ENCODE measurements at places on chromosomes 3 and 15.

- DNase-seq, result no peak
These were observed 47.1 kb downstream of the SCAP start for GRCh38 chr3:47428662-47429061.

DNA sequence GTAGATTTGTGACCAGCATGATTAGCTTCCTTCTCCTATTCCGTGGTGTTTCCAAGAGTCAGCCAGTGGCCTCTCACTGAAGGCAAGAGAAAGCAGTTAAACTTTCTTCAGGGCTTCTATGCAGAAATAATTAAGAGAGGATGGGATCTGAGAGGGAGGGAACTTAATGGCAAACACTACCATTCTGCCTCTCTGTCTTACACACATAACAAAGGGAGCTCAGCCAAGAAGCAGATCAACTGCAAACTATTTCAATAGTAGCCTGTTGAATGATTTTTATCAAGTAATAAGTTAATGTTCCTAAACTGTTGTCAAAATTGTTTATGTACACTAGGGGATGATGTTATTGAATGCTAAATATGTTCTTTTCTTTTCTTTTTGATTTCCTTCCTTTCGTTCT, 11.8 kb downstream of the OXSR1 start:
- peak; percentile 13 for DNase-seq

DNA sequence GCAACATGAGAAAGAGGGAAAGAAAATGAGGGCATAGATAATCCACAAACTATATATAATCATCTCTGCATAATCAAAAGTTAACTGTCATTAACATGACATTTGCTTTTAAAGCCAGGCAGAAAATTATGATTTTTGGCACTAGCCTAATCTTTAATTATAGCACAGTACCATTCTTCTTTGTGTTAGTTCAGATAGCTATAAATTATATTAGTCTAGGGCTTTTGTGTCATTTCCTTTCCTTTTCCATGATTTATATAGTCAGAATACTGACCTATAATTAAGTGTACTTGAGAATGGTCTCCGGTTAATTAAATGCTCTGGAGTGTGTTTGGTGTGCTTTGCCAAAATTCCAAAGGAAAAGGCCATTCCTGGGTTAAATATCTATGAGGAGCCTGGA, 441.9 kb upstream of the THRB start:
- no peak for DNase-seq

GRCh38 chr15:75452865-75453702, 1.6 kb upstream of the SIN3A start:
- no peak for DNase-seq

- DNase-seq, result no peak
These were observed 254.7 kb downstream of the EDEM1 start for GRCh38 chr3:5442106-5442785.

DNA sequence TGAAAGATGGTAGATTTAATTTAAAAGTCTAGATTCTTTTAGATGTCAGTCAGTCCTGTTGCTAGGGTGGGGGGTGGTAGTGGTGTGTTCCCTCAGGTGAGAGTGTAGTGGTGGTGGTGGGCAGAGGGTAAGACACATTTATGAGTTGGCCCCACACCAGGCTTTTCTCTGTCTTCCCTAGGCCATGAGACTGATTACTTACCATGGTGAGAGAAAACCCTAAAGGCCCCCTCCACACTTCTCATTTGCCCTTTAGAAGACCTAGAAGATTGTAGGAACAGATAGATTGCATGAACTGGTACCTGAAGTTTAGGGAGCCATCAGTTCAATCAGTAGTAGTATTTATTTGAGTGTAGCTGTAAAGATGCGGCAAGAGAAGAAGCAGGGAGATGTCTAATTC, 20.9 kb downstream of the FNDC3B start:
- DNase-seq, result no peak

- no peak for DNase-seq
These were observed 53.0 kb upstream of the GYG1 start for GRCh38 chr3:148938306-148938705.

DNA sequence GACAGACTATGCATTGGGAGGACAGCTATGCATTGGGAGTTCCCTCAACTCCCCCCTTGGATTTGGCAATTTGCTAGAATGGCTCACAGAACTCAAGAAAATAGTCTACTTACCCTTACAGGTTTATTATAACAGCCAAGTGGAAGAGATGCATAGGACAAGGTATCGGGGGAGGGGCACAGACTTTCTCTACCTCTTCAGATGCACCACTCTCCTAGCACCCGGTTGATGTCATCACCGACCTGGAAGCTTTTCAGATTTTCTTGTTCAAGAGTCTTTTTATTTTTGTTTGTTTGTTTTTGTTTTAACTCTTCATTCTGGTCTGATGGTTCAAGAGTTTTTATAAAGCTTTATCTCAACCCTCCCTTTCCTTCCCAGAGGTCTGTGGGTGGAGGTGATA, 20.7 kb upstream of the ADAMTS9 start:
- DNase-seq, result no peak

- peak; percentile 52 for DNase-seq
These were observed 27.5 kb upstream of the DENND4A start for GRCh38 chr15:65819563-65819960.

GRCh38 chr15:87871731-87872320, 384.7 kb downstream of the NTRK3 start:
- peak; percentile 43 for DNase-seq

GRCh38 chr3:42191443-42191747, 74.6 kb downstream of the CCK start:
- DNase-seq, result no peak

GRCh38 chr3:105526360-105527111, 159.8 kb downstream of the ALCAM start:
- peak; percentile 60 for DNase-seq

GRCh38 chr3:60932643-60933042, 318.6 kb downstream of the FHIT start:
- no peak for DNase-seq

DNA sequence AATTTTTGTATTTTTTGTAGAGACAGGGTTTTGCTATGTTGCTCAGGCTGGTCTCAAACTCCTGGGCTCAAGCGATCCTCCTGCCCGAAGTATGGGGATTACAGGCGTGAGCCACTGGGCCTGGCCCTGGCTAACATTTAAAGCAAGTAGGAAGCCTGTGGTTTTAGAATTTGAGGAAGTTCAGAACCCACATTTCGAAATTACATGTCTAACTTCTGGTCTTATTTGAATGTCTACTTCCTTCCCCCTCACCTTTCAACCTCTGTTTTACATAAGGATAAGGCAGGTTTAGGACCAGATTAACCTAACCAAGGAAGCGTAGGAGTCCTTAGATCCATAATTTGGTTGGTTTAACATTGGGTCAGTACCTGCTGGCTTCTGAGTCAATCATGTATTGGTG, 120.5 kb upstream of the PROK2 start:
- DNase-seq, result no peak

DNA sequence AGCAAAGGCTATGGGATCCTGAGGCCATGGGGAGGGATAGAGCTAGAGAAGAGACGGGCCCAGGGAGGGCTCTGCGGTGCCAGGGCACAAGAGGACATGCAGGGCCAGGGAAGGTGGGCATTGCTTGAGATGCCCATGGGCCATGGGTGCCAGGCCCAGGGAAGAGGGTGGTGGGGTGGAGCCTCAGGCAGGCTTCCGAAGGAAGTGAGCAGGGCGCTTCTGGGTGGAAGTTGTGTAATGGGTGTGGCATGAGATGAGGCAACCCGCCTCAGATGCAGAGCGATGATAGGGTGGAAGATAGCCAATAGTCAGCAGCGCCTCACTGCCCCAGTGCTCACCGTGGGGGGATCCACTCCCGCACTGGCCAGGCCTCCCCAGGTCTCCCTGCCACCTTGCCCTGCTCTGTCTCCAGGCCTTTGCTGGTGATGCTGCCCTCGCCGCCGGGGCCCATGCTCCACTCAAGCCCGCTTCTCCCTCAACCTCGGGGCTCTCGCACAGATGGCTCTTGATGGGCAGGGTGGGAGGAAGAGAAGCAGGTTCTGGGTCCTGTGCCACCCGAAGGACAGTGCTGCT, 51.4 kb downstream of the DNAJB8 start:
- DNase-seq, result no peak

GRCh38 chr3:111072031-111072921, 660 bp downstream of the NECTIN3 start:
- peak; percentile 25 for DNase-seq

DNA sequence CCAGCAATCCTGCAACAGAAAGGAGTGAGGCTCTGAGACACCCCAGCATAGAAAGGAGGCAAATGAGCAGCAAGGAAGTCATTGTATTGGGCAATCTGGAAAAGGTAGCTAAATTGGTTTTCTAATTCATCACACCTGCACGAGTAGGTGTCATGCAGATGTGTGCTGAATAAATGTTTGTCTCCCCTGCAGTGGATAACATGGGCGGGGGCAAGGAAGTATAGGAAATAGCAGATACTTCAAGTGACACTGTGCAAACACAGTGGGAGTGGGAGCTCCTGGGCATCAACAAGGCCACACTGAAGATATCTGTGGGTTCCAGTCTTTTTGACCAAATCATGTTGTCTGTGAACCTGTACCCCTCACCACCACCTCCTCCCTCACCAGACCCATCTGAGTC, 14.4 kb upstream of the HTR3E start:
- no peak for DNase-seq

- DNase-seq, result no peak
These were observed 22.3 kb upstream of the CFAP161 start for GRCh38 chr15:81111510-81112470.

- peak; percentile 8 for DNase-seq
These were observed 666.5 kb downstream of the SQOR start for GRCh38 chr15:46301291-46301690.

Data from IMR-90 (cell line).